Endothelial cell of umbilical vein (primary cell): ENCODE measurements at places on chromosomes 1 and 21.

DNA sequence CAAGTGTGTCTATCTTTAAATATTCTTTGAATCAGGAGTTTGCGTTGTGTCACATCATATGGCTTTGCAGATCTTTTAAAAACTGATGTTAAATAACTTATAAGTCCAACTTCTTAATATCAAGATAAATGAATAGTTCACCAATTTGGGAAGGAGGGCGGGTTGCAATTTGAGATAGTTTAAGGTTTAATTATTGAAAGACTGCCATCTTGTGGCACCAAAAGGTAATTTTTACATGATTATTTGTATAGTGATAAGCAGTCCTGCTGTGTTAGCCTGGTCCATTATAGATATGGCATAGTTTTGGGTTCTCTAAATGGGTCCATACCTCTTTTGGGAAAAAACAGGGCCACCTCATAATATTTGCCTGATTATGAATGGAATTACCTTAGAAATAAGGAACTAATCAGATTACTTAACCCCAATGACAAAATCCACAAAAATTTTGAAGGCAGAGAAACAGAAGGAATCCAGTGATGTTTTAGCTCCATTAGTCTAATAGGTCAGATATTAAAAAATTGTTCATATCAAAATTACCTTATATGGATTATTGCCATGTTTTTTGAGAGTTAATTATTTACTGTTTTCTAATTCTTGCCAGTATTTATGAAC, 64.3 kb downstream of the PRKAA2 start:
- DNase-seq: peak; percentile 69

DNA sequence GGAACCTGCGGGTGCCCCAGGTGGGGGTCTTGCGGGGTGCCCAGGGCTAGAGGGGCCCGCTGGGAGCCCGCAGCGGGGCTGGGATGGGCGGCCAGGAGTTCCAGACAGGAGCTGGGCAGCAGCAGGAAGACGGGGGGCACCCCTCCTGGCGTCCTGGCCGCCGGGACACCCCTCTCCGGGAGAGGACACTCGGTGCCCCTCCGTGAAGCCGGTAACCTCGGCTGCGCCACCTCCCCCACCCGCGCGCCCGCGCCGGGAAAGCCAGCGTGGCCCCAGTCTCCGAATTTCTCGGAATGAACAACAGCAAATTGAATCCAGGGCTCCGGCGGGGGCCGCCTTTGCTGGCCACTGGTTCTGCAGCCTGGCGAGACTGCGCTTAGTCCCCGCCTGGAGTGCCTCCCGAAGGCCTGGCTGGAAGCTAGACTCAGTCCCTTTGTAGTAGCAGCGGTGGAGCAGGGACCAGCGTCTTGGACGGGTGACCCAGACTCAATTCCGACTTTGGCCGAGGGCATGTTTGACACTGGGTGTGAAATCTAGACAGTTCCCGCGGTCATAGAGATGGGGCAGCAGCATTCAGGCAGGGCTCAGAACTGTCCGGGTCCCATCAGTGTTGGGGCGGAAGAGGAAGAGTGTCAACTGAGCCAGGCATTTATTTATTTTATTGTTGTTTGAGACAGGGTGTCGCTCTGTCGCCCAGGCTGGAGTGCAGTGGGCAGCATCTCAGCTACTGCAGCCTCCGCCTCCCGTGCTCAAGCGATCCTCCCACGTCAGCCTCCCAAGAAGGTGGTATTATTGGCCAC, 773 bp downstream of the IFNGR2 start:
- DNase-seq: peak; percentile 44

- no peak for DNase-seq
Measured at GRCh38 chr1:194730304-194730703, 1543.9 kb upstream of the B3GALT2 start.

- DNase-seq: no peak
Measured at GRCh38 chr1:157035121-157035520, 10.4 kb downstream of the ARHGEF11 start.

DNA sequence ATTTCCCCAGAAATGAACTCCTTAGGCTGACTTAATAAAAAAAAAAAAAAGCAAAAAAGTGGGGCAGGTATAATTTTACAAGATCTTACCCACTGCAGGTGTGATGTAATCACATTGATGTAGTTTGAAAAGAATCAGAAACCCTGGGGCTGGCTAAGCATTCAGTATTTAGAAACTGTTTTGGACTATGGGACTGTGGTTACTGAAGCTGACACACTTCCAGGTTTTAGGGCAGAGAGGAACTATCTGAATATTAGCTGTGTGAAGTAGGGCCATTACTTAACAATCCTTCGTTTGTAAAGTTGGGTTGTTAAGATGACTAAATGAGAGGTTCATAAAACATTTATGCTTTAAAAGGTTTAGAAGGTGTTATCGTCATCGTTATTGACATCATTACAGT, 165.3 kb downstream of the FASLG start:
- DNase-seq: no peak
